ENCODE measurements at places on chromosomes 6 and 20. TPM values are rescaled to one million over a fixed set of nuclear protein-coding genes. Genes with fewer than 3 reads are reported as not detected.

DNA sequence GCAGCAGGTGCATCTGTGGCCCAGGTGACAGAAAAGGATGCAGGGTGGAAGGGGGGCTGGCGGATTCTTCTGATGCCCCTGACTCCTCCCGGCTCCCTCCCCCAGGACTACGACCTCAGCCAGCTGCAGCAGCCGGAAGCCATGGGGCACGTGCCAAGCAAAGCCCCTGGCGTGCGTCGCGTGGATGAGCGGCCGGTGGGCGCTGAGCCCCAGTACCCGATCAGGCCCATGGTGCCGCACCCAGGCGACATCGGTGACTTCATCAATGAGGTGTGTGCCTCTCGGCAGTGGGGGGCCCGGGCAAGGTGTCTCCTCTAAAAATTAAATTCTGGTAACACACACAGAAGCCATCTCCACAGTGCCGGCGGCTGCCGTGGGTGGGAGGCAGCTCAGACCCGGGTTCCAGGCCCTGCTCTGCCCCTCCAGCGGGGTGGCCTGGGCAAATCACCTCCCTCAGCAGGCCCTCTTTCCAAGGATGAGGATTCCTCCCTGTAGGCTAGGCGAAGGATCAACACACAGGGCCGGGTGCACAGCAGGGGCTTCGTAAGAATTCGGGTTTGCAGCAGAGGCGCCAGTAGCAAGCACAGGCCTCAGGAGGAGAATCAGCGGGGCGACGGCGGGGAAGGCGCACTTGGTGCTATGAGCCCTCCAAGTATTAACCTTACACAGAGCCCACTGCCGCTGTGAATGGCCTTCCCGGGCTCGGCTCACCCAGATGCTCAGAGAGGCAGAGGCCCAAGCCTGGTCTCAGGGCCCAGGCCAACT is 131.5 kb downstream of the TAF4 start:
- DNase-seq = no peak

DNA sequence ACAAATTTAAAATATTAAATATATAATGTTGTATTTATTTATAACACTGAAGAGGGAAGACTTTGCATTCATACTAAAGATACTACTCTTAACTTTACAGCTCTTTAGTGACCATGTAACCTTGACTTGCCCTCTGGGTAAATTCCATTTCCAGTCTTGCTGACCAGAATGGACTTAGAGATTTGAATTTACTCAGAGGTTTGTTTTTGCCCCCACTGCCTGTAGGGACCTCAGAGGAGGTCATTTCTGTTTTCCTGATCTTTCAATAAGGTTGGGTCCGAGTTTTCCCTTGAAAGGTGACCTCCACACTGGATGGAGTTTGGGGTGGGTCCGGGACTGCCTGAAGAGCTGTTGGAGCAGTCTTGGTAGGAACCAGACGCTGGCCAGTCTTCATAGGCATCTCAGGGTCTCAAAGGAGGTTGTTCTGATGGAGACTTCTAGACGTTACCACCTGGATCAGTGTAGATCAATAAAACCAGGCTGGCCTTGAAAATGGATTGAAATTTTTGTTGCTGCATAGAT is 26.0 kb downstream of the DCBLD1 start:
- no peak for DNase-seq

The TMEM200A gene
- 9.3 TPM for total RNA-seq

- no peak for DNase-seq
Observed at GRCh38 chr20:19603376-19603750, 154.7 kb upstream of the RIN2 start.

The MRS2 gene
- 25.2 TPM for total RNA-seq

DNA sequence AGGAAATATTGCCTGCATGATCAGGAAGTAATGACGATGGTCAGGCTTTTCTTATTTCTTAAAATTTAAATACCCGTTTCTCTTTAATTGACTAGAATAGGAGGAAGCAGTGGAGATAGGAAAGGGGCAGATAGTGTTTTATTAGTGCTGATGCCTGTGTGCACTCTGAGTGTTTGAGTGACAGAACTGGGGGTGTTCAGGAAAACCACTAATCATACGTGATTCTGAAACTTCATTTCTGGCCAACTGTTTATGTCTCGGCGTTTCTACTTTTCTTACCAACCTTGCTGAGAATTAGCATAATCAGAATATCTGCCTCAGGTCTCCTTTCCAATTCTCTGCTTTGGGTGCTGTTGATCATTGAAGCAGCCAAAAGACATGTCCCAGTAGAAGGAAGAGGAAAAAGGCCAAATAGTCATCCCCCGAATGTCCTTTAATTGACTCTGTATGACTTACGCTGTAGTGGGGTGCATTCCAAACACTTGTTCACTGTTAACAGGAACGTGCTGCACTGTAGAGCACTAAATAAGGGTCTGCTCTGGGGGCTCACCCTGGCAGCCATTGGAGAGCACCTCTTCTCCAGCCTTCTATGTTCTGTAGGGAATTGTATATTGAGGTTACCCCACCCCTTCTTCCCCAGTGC is 152.9 kb downstream of the JARID2 start:
- no peak for DNase-seq

DNA sequence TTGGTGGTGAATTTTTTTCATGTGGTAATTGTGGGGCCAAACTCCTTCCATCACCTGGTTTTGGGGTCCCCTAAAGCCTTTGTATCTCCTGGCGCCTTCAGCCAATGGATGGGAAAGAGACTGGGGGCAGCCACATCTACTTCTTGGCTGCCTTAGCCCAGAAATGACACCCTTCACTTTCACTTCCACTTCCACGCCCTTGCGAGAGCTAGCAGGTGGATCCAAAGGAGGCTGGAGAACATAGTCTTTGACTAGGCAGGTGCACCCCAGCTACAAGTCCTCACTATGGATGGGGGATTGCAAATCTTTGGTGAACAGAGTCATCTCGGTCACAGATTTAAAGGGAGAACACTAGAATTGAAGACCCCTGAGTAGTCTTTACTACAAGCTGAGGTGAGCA is 70.8 kb downstream of the NDUFAF5 start:
- no peak for DNase-seq

DNA sequence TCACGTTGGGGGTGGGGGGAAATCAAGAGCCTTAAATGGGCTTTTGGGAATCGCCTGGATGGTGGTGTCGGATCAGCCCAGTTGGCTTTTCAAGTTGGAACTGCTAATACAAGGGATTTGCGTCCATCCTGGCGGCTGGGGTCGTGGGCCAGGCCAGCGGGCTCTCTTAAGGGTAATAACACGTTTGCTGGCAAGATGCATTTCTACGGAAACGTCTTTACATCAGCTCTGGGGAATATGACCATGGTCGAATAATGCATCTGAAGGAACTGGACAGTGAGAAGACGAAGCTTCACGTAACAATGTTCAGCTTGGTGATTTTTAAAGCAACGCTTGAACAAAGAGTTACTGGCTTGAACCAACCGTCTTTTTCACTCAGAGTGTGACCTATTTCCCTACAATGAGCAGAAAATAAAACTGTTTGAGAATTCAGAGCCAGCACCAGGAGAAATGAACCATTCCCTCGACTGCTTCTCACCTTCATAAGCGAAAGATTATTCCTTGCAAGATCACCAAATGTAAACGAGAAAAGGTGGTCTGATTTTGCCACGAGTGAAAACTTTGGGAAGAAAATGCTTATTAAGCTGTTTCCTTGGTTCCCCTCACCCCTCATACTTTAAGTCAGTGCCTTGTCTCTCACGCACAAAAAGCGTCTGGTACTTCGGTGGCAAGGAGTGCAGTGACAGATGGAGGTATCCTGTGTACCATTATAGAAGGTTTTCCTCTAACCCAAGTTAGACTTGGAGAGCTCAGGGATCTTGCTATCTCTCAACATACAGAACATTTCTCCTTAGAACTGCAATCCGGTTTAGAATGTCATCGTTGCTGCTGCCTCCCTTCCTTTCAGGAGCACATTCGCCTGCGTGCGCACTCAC is 1.4 kb upstream of the MARCKS start:
- DNase-seq = no peak

GRCh38 chr6:1792989-1793388 is 183.3 kb downstream of the FOXC1 start:
- no peak for DNase-seq

- DNase-seq = no peak
Observed at GRCh38 chr6:148996815-148997214, 250.0 kb downstream of the UST start.

The PPP1R16B gene
- total RNA-seq = 56.4 TPM

The KCNQ2 gene
- total RNA-seq = not detected

The MAFB gene
- 3.0 TPM for total RNA-seq

DNA sequence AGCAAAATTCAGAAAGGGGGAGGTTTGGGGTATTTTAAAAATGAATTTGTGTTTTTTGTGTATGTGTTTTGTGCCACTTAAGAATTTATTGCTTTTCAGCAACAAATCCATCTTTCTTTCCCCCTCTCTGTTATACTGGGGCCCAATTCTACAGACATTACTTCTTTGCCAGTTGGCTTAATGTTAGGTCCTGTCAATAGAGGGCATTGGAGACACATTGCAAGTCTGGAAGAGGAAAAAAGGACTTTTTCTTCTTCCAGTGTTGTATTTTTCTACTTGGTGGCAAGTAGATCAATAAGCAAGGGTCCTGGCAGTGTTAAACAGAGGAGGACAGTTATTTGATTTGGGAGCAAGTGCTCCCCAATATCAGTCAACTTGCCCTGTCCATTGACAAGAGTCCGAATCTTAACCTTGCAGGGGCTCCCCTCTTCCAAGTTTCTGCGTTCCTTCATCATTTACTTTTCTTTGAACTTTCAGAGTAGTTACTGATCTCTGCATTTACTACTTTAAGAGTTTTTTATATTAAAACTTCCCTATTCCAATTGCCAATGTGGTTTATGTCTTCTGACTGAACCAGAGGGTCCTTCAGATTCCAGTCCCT is 23.4 kb downstream of the SCML4 start:
- no peak for DNase-seq

DNA sequence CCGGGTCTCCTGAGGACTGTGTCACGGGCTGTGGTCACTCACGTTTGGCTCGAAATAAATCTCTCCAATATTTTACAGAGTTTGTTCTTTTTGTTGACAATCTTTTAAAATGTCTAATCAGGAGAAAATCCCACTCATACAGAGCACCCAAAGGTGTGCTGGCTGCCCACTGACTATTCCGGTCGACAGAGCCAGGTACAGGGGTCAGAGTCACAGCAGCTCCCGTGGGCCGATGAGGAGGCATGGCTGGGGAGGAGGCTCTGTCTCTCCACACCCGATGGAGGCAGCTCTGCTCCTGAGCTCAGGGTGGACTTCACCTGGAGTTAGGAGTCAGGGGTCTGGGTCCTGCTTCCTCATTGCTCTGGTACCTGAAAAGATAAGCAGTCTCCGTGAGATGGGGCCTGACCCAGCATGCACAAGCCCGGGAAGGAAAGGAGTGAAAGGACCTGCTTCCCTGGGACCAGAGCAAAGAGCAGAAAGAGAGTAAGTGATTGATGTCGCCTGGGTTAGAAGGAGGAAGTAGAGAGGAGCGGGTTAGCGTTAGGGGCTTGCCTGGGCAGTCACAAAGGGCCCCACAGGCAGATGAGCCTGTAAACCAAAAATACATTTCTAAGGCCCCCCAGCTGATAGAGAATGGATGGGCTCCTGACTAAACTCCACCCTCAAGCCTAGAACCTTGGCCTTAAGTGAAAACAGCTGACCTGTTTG is 53.5 kb upstream of the UNC93A start:
- no peak for DNase-seq

The FAM83D gene
- 11.7 TPM for total RNA-seq

The BTN1A1 gene
- not detected for total RNA-seq

- DNase-seq = no peak
Observed at GRCh38 chr6:73932866-73933265, 236.9 kb downstream of the CD109 start.

The BHLHE23 gene
- total RNA-seq = not detected

The TGM3 gene
- not detected for total RNA-seq

GRCh38 chr20:17966432-17967310 is 1.9 kb downstream of the SNX5 start:
- DNase-seq = no peak

GRCh38 chr6:150312395-150312794 is 56.4 kb upstream of the IYD start:
- DNase-seq = no peak

DNA sequence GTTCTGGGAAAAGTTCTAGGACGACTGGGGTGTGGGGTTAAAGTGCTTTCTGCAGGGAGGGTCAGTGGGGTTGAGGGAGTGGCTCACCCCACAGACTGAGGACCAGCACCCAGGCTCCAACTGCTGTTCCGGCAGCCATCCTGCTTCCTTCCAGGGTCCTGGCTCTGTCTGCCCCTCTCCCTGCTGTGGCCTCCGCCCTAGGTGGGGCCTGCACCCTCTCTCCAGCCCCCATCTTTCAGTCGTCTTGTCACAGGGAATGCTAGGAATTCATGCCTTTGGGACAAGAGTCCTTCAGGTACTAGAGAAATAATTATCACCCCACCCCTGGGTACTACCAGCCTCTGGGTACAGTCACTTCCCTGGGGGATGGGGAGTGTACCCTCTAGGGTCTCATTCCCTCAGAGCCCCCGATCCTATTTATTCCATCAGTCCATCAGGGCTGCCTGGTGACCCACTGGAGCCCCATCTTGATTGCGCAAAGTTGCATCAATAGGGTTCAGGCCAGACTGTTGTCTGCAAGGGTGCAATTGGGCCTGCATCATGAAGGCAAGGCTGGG is at the start of gene AGER:
TSS of gene AGER (minus strand) at position 170 of the 557 bp plus-strand sequence. CDS start at position 139, 31 bp downstream.
- DNase-seq = no peak

- DNase-seq = no peak
Observed at GRCh38 chr20:52348434-52348833, 156.9 kb upstream of the ZFP64 start.

GRCh38 chr20:62355516-62355877 is 11.6 kb downstream of the LAMA5 start:
- no peak for DNase-seq

- no peak for DNase-seq
Observed at GRCh38 chr6:144845186-144845585, 560.1 kb downstream of the UTRN start.

DNA sequence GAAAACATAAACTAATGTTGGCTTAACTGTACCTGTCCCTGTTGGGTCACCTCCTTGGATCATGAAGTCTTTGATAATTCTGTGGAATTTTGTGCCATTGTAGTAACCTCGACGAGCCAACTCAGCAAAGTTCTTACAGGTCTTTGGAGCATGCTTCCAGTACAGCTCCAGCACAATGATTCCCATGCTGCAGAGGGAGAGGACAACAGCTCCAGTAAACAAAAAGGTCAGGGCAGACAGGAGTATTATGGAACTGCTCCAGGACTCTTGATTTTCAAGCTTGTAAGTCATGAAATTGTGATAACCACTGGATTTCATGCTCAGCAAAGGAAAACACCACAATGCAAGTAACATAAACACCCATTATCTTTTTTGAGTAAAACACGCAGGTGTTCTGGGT is 2.9 kb downstream of the PPIL1 start:
- no peak for DNase-seq

- DNase-seq = no peak
Observed at GRCh38 chr20:13941031-13941430, 49.4 kb downstream of the SEL1L2 start.

The CLDN20 gene
- not detected for total RNA-seq

DNA sequence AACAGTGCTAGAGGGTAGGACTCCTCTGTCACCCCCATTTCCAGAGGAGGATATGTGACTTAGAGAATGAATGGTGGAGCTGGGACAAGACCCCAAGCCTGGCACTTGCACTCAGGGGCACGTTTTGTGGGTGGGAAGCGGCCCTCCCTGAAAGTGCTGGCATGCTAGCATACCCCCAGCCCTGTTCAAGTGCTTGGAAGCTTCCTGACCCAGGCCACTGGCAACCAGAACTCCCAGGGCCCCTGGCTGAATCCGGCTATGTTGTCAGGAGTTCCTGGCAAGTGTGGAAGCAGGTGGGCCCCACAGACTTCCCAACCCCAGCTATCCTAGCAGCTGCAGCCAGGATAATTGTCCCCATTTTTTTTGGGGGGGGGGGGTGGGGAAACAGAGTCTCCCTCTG is 35.6 kb upstream of the TGM2 start:
- no peak for DNase-seq

- DNase-seq = no peak
Observed at GRCh38 chr6:28005975-28006374, 48.9 kb downstream of the OR2B6 start.

The OTOR gene
- not detected for total RNA-seq

Measured in glomerular endothelial cell (primary cell).